Dermis blood vessel endothelial cell (primary cell): ENCODE measurements at places on chromosomes 1 and 21.

DNA sequence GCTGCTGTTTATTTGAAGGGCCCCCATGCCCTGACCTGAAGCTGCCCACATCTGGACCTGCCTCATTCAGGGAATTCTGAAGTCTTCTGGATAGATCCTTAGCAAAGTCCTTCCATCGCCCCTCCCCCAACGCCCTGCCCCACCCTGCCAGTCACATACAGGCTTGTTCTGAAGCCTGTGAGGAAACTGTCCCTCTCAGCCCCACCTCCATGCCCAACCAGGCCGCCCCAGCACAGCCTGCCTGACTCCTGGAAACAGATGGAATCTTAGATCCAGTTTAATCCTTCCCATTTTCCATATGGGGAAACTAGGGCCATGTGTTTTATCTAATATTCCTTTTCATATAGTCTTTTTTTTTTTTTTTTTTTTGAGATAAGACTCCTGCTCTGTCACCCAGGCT is 44.5 kb upstream of the GPR37L1 start:
- no peak for DNase-seq

DNA sequence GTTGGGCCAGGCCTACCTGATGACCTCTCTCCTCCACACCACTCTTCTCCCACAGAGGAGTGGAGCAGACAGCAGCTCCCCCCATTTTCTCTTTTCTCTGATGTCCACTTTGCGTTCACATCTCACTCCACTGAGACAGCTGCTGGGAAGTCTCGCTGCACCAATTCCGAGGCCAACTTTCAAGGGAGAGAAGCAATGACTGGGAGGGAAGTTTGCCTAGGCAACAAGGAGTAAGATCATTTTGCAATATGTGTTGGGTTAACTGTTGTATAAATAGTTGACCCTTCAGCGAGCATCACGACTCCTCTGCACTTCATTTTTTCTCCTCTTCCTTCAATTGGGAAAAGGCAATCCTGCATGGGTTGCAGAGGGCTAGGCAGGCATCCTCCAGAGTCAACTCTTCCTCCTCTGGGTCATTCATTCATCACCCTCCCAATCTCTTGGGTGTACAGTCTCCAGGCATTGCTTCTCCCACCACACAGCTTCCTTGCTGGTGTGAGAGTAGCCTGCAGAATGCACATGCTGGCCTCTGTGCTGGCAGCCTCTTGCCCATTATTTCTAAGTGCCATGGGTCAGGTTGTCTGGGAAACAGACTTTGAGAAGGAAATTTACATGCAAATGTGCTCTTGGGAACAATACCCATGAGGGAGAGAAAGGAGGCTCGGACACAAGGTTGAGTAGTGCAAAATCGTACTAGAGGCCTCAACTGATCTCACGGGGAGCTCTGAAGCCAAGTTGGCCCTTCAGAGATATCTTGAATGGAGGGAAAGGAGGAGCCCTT is 75.8 kb upstream of the BCAR3 start:
- DNase-seq = no peak

DNA sequence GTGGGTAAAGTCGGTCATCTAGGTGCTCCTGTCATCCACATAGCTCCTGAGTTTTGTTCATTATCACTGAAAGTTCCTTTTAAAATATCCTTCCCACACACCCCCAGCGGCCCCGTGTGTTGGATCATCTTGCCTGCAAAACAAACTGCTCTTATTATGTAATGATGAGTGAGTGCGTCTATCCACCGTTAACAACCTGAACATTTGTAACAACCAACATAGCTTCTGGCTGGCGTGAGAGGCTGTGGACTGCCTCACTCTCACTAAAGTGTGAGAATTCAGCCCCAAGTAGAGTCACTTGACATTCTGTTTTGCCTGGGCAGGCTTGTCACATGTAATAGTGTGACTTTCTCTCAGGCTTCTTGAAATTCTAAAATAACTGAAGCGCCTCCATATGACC is 14.5 kb upstream of the KCNA2 start:
- DNase-seq = no peak

GRCh38 chr1:212238552-212238951 is 46.7 kb upstream of the PPP2R5A start:
- DNase-seq = no peak

DNA sequence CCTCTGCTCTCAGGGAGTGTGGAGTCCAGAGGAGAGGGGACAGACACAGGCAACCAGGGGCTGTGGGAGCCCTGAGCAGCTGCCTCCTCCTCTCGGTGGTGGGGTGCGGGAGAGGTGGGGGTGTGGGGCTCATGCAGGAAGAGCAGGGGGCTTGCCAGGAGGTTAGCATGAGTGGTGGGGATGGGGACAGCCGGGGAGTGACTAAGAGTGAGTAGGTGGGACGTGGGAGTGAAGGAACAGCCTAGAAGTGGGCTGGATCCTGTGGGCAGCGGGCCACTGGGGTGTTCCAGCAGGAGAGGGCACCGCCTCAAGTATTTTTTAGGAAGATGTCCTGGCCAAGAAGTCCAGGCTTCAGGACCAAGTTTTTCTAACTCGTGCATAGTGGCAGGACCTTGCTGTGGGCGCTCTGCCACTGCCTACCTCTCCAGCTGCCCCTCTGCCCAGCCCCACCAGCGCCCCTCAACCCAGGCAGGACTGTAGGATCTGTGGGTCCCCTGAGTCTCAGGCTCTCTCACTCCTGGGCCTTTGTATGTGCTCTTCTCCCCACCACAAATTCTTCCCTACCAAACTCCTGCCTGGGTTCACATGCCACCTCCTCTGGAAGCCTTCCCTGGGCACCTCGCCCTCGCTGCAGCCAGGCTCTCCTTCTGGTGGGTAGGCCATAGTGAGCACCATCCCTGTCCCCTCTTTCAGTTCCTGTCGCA is 18.8 kb upstream of the LHX4 start:
- DNase-seq = no peak
